ENCODE measurements at places on chromosomes 6 and 20.

GRCh38 chr6:128723667-128724066 is 159.3 kb upstream of the LAMA2 start:
- DNase-seq = no peak

- DNase-seq = peak; percentile 67
Measured at GRCh38 chr20:5844063-5844681, 94.0 kb downstream of the SHLD1 start.

DNA sequence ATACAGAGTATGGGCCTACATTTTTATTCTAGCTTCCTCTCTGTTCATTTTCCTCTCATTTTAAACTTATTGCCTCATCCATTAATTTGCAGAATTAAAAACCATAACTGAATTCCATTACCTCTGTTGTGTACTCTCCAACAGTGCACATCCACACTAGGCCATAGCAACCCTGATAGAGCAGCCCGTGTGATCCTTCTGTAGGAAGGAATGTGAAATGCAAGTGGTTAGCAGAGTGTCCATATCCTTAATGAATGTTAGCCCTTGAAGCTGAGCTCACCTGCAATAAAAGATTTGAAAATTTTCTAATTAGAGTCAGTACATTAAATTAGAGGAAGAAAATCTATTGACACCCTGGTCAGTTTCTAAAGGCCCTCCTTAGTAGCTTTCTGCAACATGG is 6.5 kb upstream of the GRIK2 start:
- no peak for DNase-seq

DNA sequence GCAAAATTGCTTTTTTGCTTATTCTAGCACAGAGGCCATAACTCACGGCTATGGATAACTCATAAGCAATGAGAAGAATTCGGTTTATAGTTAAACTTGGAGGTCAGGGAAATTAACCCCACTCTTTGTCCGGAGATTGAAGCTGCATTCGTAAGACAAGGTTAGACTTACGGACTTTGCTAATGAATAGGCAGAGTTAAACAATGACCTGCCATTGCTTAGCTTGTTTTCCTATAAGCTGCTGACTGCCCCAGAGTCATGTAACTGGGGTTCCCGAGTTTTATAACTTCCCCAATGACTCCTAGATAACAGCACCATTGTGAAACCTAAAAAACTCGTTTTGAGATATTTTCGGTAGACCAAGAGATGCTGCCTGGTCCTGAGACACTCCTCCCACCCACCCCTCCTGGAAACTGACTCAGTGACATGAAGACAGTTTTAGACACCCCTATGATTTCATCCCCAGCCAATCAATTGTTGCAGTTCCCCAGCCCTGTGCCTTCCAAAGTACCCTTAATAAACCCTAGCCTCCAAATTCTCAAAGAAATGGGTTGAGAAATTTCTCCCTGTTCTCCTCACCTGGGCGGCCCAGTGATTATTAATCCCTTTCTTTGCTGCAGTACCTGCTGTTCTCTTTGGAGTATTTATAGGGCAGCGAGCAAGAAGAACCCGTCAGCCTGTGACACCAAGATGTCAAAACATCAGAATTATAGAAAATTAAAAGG is 33.1 kb upstream of the MCUR1 start:
- DNase-seq = no peak

GRCh38 chr20:37729452-37729851 is 35.6 kb downstream of the CTNNBL1 start:
- DNase-seq = no peak
